Endodermal cell (in vitro differentiated cells): ENCODE measurements at places on chromosomes 7 and 10. TPM values are rescaled to one million over a fixed set of nuclear protein-coding genes. Genes with fewer than 3 reads are reported as not detected.

JCAD gene
- total RNA-seq = 40.8 and 40.9 TPM in 2 replicates

CALY gene
- total RNA-seq = 0.63 to 1.2 TPM (median 0.75 TPM) in 3 replicates

FGF8 gene
- 44.6 and 46.5 TPM in 2 replicates for total RNA-seq

CYP2C19 gene
- not detected in 3 replicates for total RNA-seq

SEC24C gene
- 70.7 and 71.4 TPM in 2 replicates for total RNA-seq

DENND11 gene
- total RNA-seq = 19.7 and 24.5 TPM in 2 replicates

CXCL12 gene
- total RNA-seq = 13.5 and 14.5 TPM in 2 replicates

ARL3 gene
- total RNA-seq = 20.6 to 27.2 TPM (median 25.6 TPM) in 3 replicates

CYP17A1 gene
- not detected in 2 replicates for total RNA-seq

PSD gene
- total RNA-seq = 8.3 to 18.8 TPM (median 11.4 TPM) in 3 replicates

FZD1 gene
- total RNA-seq = 2.5 and 2.6 TPM in 2 replicates

SKIDA1 gene
- total RNA-seq = 6.4 and 6.6 TPM in 2 replicates

SORBS1 gene
- 15.5 to 16.7 TPM (median 15.6 TPM) in 3 replicates for total RNA-seq

GRM3 gene
- total RNA-seq = 0.16 to 0.91 TPM (median 0.29 TPM) in 3 replicates

INA gene
- total RNA-seq = 3.3 and 3.7 TPM in 2 replicates

TUBB8 gene
- 0.50 and 0.90 TPM in 2 replicates for total RNA-seq

HTR5A gene
- total RNA-seq = 0.46 TPM in 1 of 3 replicates, not detected in the others

MNX1 gene
- total RNA-seq = 18.7 to 31.4 TPM (median 21.6 TPM) in 3 replicates

FAM241B gene
- 29.1 to 43.2 TPM (median 42.0 TPM) in 3 replicates for total RNA-seq

LRRC17 gene
- 0.53 to 0.65 TPM in 2 of 3 replicates, not detected in the other for total RNA-seq

NKX2-3 gene
- total RNA-seq = not detected in 3 replicates

SGCE gene
- total RNA-seq = 28.5 and 40.9 TPM in 2 replicates

GATA3 gene
- total RNA-seq = 42.4 and 51.3 TPM in 2 replicates

MORN4 gene
- 15.7 and 19.0 TPM in 2 replicates for total RNA-seq

FAM25A gene
- not detected in 3 replicates for total RNA-seq

WDR11 gene
- 83.2 and 96.1 TPM in 2 replicates for total RNA-seq

PHYHIPL gene
- total RNA-seq = 0.21 to 0.52 TPM (median 0.44 TPM) in 3 replicates

ZPBP gene
- not detected in 3 replicates for total RNA-seq

COPG2 gene
- 65.4 to 76.3 TPM (median 73.7 TPM) in 3 replicates for total RNA-seq

NPTX2 gene
- 0.53 to 1.1 TPM (median 0.65 TPM) in 3 replicates for total RNA-seq

AKR1C4 gene
- not detected in 2 replicates for total RNA-seq

SCART1 gene
- total RNA-seq = 0.72 to 1.2 TPM (median 0.80 TPM) in 3 replicates

BMI1 gene
- total RNA-seq = 11.9 and 12.2 TPM in 2 replicates

KLHDC10 gene
- total RNA-seq = 22.2 to 24.9 TPM (median 23.4 TPM) in 3 replicates

UNCX gene
- not detected in 3 replicates for total RNA-seq

FAM237B gene
- total RNA-seq = not detected in 2 replicates

DHX32 gene
- 34.4 to 38.1 TPM (median 35.8 TPM) in 3 replicates for total RNA-seq

EEPD1 gene
- 11.1 to 11.4 TPM (median 11.1 TPM) in 3 replicates for total RNA-seq

HOXA2 gene
- total RNA-seq = not detected in 2 replicates

CARD11 gene
- total RNA-seq = 6.7 to 9.2 TPM (median 7.2 TPM) in 3 replicates
